Activated CD4-positive, CD25-positive, alpha-beta regulatory T cell (primary cell): ENCODE measurements at places on chromosomes 3 and 15.

GRCh38 chr15:52103217-52104207 is 9.1 kb downstream of the BCL2L10 start:
- no peak for DNase-seq

- no peak for DNase-seq
Observed at GRCh38 chr3:127665586-127665985, 7.2 kb upstream of the ABTB1 start.

GRCh38 chr15:48596841-48597240 is 48.7 kb downstream of the FBN1 start:
- DNase-seq: no peak

DNA sequence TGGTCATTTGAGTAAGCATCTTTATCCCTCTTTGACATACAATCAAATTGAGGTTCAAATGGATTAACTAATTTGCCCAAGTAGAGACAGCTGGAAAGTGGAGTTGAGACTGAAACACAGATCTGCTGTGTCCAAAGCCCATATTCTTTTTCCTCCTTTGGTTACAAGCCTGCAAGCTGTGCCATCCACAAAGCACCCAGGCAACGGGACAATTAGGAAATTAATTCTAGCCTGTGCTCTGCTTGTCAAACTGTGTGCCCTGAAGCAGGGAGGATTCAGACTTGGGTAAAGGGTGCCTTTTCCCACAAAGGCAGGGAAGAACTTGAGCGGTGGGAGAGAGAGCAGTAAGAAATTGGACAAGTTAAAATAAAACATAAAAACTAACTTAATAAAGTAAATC is 127.9 kb downstream of the DTWD1 start:
- DNase-seq: no peak

DNA sequence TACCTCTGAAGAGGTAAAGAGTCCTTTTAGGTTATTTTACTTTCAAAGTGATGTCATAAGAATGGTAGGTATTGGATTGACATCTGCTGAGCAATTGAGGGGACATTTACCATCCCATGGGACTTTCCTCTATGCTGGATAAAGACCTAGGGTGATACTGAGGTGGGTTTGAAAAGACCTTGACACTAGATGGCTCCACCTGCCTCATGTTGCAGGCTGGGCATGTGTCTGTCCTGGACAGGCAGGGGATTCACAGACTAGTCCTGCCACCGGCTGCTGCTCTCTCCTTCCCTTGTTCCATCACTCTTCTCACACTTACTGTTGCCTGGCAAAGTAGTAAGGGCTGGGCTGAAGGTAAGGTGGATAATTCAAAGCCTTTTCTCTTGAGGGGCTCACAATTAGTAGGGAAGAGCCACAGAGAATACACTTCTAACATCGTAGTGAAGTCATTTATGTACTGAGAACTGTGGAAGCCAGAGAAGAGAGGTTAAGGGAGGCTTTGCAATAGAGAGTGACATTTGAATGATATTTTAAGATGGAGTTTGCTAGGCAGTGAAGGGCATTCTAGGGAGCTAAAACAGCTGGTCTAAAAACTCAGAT is 27.7 kb downstream of the TRAK1 start:
- DNase-seq: no peak

DNA sequence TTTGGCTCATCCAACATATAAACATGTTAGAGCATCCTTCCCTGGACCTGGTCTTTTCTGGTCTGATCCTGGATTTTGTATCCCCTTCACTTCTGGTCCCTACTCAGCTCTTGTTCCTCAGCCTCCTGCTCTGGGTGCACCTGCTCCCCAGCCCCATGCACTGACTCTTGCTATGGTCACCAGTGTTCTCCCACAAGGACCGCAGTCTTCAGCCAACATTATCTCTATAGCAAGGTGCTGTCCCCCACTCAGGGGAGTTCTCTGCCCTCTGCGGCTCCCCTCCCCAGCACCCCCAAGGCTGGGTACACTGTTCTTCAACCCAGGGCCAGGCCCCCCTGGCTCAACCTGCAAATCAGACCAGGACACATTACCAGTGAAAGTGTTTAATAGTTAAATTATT is 80.2 kb downstream of the SEC22A start:
- no peak for DNase-seq

- DNase-seq: no peak
Observed at GRCh38 chr15:51155891-51156290, 61.2 kb upstream of the TNFAIP8L3 start.

DNA sequence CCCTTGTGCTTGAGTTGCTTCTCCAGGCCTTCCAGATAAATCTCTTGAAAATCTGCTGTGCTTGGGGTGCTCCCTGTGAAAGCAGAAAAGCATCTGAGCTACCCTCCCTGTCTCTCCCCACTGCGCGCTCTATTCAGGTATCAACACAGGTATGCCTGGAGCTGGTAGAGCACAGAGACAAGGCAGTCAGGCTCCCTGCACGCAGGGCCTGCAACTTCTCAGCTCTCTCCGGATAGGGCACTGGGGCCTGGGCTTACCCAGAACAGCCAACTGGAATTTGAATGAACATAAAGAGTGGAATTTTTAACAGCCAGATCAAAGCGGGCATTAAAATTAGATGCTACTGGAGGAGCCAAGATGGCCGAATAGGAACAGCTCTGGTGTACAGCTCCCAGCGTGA is 183.6 kb downstream of the XXYLT1 start:
- no peak for DNase-seq

DNA sequence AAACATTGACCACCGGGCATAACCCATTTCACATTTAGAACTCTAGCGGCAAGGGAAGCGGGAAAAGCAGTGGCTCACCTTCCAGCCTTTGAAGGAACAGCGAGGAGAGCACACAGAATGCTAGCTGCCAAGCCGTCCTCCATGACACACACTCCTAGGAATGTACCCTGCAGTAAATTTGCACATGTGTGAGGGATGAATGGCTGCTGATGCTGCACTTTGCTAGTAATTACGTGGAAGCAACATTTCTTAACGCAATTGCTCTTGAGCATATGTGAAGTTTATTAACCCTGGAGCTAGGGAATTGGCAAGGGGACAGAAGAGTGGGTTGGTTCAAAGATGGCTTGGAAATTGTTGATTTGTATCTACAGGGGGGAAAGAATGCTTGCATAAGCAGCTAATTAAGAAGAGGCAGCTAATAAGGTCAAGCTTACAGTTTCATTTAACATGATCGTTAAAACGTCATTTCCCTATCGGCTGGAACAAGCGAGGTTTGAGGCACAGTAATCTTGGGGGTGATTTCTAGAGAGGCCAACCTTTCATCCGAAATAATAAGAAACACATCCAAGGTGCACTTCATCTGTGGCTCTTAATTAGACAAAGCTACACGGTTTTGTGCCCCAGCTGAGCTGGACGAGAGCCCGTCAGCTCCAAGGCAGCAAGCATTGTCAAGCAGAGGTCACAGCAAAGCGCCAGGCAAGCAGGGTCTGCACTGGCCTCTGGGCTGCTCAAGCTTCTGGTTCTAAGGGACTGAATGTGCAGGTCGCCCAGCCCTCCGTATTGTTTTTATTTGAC is 123.4 kb downstream of the CHSY1 start:
- DNase-seq: no peak

GRCh38 chr3:159922861-159923312 is 65.7 kb upstream of the IL12A start:
- DNase-seq: no peak

DNA sequence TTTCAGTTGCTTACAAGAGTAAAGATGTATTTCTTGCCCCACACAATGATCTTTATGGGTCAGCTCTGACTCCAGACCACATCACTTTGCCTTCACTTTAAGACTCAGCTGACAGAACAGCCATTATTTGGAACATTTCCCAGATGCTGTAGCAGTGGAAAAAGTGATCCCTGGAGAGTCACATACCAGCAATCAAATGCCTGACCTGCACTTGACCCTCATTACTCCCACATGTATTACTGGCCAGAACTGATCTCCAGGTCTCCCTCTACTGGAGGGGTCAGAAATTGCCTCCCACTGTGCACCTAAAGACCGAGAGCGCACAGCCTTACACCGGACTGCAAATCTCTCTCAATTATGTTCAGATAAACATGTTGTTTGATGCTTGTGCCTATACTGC is 88.6 kb upstream of the ZNF385D start:
- DNase-seq: no peak
